Caki2 (cell line): ENCODE measurements at places on chromosomes 11 and 22. TPM values are rescaled to one million over a fixed set of nuclear protein-coding genes. Genes with fewer than 3 reads are reported as not detected.

The PPME1 gene
- 92.8 and 103 TPM in 2 replicates for total RNA-seq

The LGR4 gene
- total RNA-seq, result 56.9 and 58.4 TPM in 2 replicates

The TSGA10IP gene
- total RNA-seq, result not detected in 2 replicates

The TRIM48 gene
- total RNA-seq, result not detected in 2 replicates

The FAM83F gene
- total RNA-seq, result not detected in 2 replicates

The LRRC75B gene
- total RNA-seq, result 10.0 and 19.3 TPM in 2 replicates

The OOSP4B gene
- not detected in 2 replicates for total RNA-seq

The IL10RA gene
- total RNA-seq, result not detected in 2 replicates

The SLC17A6 gene
- not detected in 2 replicates for total RNA-seq

The MMP8 gene
- total RNA-seq, result not detected in 2 replicates

The DYNC2H1 gene
- total RNA-seq, result 0.32 and 18.6 TPM in 2 replicates

The ROM1 gene
- total RNA-seq, result 4.5 and 7.4 TPM in 2 replicates

The EFEMP2 gene
- total RNA-seq, result 0.75 and 5.2 TPM in 2 replicates

The RAG2 gene
- not detected in 2 replicates for total RNA-seq

The C11orf91 gene
- total RNA-seq, result not detected in 2 replicates

The LRP4 gene
- 8.7 and 15.2 TPM in 2 replicates for total RNA-seq

The GTSE1 gene
- 27.6 and 29.8 TPM in 2 replicates for total RNA-seq

The PANX3 gene
- total RNA-seq, result not detected in 2 replicates

The C11orf42 gene
- not detected in 2 replicates for total RNA-seq

The TMEM191C gene
- total RNA-seq, result 0.30 TPM in 1 of 2 replicates, not detected in the other

The BCR gene
- total RNA-seq, result 41.9 and 60.7 TPM in 2 replicates

The ZNRD2 gene
- total RNA-seq, result 90.4 and 96.5 TPM in 2 replicates

The OR10D3 gene
- total RNA-seq, result not detected in 2 replicates

The RASGRP2 gene
- not detected in 2 replicates for total RNA-seq

The NOX4 gene
- not detected in 2 replicates for total RNA-seq

The ZBED5 gene
- total RNA-seq, result 10.4 and 15.1 TPM in 2 replicates

The MDK gene
- 155 and 185 TPM in 2 replicates for total RNA-seq

The FGF19 gene
- not detected in 2 replicates for total RNA-seq

The MFRP gene
- not detected in 2 replicates for total RNA-seq

The RAPSN gene
- total RNA-seq, result not detected in 2 replicates

The PRG3 gene
- total RNA-seq, result not detected in 2 replicates

The GSTT2B gene
- 0.81 and 2.5 TPM in 2 replicates for total RNA-seq

The SCN4B gene
- total RNA-seq, result 0.38 and 0.68 TPM in 2 replicates

The C11orf97 gene
- not detected in 2 replicates for total RNA-seq

The ARHGAP8 gene
- total RNA-seq, result 3.0 and 7.7 TPM in 2 replicates

The SCGB1A1 gene
- not detected in 2 replicates for total RNA-seq

The P4HA3 gene
- 0.06 and 0.57 TPM in 2 replicates for total RNA-seq

The KRTAP5-11 gene
- not detected in 2 replicates for total RNA-seq

The MS4A6E gene
- total RNA-seq, result not detected in 2 replicates

The CARD16 gene
- total RNA-seq, result not detected in 2 replicates

The CRYBA4 gene
- not detected in 2 replicates for total RNA-seq

The SESN3 gene
- 0.67 and 2.1 TPM in 2 replicates for total RNA-seq

The MYBPC3 gene
- total RNA-seq, result not detected in 2 replicates

The SCUBE1 gene
- total RNA-seq, result 0.14 TPM in 1 of 2 replicates, not detected in the other

The MS4A15 gene
- not detected in 2 replicates for total RNA-seq

The HOATZ gene
- total RNA-seq, result not detected in 2 replicates

The TMA7B gene
- total RNA-seq, result not detected in 2 replicates

The SRPRA gene
- total RNA-seq, result 51.0 and 57.5 TPM in 2 replicates

The APBB1 gene
- total RNA-seq, result 9.2 and 19.4 TPM in 2 replicates

The TRIM49 gene
- total RNA-seq, result not detected in 2 replicates

The PTPRCAP gene
- not detected in 2 replicates for total RNA-seq

The NPAS4 gene
- total RNA-seq, result not detected in 2 replicates

The KLHDC7B gene
- total RNA-seq, result not detected in 2 replicates

The RTN3 gene
- total RNA-seq, result 98.2 and 107 TPM in 2 replicates

The SORL1 gene
- total RNA-seq, result 14.0 and 15.1 TPM in 2 replicates

The MEI1 gene
- total RNA-seq, result 0.87 and 2.6 TPM in 2 replicates
